ENCODE measurements at places on chromosomes 11 and 22.
A peak's percentile ranks its signal among the peaks of the same experiment; 100 is the strongest.

- DNase-seq, result no peak
Measured at GRCh38 chr11:112178428-112178827, 3.1 kb downstream of the BCO2 start.

GRCh38 chr11:95419915-95420314 is 188.9 kb upstream of the SESN3 start:
- DNase-seq, result no peak

DNA sequence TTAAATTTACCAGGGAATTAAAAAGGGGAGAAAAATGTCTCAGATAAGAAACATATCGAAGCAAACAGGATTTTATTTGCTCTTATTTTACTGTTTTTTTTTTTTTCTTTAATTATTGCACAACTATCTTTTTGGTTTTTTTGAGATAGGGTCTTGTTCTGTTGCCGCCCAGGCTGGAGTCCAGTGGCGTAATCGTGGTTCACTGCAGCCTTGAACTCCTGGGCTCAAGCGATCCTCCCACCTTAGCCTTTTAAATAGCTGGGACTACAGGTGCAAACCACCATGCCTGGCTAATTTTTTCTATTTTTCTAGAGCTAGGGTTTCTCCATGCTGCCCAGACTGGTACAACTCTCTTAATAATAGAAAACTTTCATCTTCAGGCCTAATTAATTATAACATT is 32.5 kb downstream of the DRG1 start:
- no peak for DNase-seq

GRCh38 chr11:70551351-70552166 is 153.2 kb downstream of the CTTN start:
- DNase-seq, result no peak

DNA sequence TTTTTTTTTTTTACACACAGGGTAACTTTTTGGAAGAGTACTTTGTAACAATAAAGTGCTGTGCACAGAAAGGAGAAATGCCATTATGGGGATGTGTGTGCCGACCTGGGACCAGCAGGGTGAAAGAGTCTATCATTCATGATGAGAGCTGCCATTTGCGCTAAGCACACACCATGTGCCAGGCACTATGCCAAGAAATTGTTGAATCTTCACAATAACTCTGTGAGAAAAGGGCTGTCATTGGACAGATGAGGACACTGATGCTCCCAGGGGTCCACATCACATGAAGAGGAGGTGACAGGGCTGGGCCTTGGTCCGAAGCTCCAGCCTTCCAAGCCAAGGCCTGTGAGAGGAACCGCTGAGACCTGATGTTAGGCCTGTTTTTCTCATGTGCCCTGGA is 5.6 kb downstream of the DUSP18 start:
- no peak for DNase-seq

DNA sequence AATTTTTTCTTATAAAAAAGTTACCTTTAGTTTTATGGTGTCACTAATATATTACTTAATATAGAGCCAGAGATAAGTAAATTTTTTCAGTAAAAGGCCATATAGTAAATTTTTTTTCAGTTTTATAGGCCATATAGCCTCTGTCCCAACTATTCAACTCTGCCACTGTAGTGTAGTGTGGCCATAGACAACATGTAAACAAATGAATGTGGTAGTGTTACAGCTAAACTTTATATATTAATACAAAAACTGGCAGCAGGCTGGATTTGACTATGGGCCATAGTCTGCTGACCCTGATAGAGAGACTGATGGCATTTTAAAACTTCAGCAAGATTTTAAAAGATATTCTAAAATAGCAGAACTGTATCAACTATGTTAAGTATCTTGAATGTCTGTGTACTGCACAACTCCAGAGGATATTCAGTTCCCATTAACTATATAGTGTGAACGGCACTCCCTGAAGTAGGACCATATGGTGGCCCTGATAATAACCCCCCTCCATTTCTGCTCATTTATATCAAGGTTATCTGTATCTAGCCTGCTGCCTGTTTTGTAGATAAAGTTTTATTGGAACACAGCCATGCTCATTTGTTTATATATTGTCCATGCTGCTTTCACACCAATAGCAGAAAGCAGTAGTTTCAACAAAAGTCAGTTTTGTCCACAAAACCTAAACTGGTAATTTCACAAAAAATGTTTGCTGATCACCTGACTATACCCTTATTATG is 71.6 kb downstream of the PRMT3 start:
- no peak for DNase-seq

DNA sequence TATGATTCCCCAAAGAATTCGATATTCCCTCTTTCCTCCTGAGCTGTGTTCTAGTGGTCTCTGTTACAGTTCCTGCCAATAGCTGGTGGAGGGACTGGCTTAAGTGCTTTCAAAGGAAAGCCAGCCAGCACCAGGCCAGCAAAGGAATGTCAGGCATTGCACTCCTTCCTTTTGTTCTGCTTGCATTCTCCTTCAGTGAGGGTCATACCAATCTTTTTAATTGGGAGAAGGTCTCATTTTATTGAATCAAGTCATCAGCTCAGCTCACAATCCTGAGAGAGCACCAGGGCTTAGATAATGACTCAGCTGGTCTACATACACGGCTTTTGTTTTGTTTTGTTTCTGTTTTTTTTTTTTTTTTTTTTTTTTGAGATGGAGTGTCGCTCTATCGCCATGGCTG is 222.9 kb downstream of the NAV2 start:
- DNase-seq, result no peak

- DNase-seq, result no peak
Measured at GRCh38 chr22:17138513-17138912, 17.4 kb upstream of the TMEM121B start.

GRCh38 chr11:18427240-18427639 is 15.1 kb downstream of the LDHC start:
- no peak for DNase-seq

GRCh38 chr11:74443071-74443864 is 24.1 kb downstream of the KCNE3 start:
- no peak for DNase-seq

GRCh38 chr11:128775468-128775867 is 81.6 kb downstream of the FLI1 start:
- no peak for DNase-seq

- no peak for DNase-seq
Measured at GRCh38 chr11:67248653-67249052, 17.6 kb upstream of the GRK2 start.

DNA sequence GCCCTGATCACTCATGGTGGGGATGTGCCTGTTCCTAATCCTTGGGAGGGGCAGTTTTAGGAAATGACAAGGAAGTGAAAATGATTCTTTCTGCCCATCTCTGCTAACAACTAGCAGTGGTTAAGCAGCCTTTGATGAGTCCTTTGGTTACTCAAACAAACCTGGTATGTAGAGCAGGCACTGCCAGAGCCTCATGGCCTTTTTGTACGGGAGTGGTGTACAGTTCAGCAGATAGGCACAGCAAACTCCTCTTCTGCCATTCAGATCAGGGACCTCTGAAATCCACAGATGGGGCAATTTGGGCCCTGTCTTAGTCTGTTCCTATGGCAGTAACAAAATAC is 66.2 kb downstream of the FZD4 start:
- DNase-seq, result no peak

DNA sequence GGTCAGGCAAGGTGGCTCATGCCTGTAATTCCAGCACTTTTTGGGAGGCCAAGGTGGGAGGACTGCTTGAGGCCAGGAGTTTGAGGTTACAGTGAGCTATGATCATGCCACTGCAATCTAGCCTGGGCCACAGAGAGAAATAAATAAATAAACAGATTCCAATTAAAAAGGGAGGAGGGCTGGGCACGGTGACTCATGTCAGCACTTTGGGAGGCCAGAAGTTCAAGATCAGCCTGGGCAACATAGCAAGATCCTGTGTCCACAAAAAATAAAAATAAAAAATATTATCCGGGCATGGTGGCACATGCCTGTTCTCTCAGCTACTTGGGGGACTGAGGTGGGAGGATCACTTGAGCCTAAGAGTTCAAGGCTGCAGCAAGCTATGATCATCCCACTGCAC is 7.5 kb downstream of the CYB561A3 start:
- DNase-seq, result no peak

DNA sequence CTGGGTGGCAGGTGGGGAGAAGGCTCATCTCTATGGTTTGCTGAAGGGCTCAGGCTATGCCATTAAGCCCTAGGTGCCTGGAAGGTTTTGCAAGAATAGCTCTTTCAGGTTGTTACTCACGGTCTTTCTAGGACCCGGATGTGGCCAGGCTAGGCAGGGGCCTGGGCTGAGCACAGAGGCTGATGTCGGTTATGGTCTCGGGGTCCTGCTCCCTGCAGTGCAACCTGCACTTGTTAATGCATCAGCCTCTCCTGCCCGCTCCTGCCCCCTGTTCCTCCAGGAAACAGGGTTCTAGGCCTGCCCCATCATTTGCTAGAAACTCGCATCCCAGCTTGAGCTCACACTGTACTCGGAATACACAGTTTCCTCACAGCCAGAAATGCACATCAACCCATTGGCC is 79.1 kb upstream of the SLC22A12 start:
- DNase-seq, result no peak

DNA sequence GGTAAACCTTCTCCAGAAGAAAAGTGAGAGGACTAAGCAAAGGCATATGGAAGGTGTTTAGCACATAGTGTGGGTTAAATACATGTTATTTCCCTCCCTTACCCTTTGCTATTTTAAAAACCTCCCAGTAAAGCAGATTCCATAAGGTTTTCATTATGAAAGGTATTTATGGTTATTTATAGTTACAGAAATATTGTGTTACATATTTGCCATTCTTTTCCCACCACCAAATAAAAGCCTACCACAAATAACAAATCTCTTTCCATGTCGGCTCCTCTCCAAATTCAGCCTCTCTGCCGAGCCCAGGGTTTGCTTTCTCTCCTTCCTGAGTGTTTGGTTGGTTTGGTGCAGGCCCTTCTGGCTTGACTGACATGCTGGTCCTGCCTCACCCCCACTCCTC is 64.4 kb downstream of the INSC start:
- DNase-seq, result no peak

DNA sequence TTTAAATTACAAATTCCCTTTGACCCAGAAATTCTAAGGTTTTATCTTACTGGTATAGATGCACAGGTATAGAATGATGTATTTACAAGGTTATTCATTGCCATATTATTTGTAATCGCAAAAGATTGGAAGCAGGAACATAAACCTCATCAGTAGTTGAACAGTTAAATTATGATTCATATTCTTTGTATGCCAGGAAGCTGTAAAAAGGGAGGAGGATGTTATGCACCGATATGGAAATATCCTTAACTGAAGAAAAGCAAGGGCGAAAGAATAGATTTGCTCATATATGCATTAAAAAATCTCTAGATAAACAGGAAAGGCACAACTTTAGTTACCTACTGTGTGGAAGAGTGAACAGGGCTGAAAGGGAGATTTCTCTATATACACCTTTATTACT is 36.7 kb downstream of the PPFIA1 start:
- no peak for DNase-seq

GRCh38 chr11:90134478-90135003 is at the start of gene NAALAD2:
Gene NAALAD2, plus strand, starts transcription at chr11:90134663. Its CDS starts 96 bp downstream, at chr11:90134759.
- no peak for DNase-seq

GRCh38 chr22:24154826-24155225 is 26.5 kb upstream of the SUSD2 start:
- DNase-seq, result no peak

DNA sequence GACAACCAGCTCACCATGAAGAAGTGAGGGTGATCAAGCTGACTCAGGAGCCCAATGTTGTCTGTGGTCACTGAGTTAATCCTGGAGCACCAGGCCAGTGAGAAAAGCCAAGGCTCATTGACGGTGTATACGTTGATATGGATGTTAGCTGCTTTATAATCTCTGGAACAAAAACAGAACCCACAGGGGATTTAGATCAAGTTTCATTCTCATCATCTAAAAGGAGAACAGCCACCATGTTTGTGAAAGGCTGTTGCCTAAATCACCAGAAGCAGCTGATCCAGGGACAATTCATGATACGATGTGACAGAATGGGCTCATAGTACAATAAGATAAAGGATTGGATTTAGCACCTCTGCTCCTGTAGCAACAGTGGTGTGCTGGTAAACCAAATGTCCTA is 68.5 kb downstream of the GDPD4 start:
- DNase-seq, result no peak

DNA sequence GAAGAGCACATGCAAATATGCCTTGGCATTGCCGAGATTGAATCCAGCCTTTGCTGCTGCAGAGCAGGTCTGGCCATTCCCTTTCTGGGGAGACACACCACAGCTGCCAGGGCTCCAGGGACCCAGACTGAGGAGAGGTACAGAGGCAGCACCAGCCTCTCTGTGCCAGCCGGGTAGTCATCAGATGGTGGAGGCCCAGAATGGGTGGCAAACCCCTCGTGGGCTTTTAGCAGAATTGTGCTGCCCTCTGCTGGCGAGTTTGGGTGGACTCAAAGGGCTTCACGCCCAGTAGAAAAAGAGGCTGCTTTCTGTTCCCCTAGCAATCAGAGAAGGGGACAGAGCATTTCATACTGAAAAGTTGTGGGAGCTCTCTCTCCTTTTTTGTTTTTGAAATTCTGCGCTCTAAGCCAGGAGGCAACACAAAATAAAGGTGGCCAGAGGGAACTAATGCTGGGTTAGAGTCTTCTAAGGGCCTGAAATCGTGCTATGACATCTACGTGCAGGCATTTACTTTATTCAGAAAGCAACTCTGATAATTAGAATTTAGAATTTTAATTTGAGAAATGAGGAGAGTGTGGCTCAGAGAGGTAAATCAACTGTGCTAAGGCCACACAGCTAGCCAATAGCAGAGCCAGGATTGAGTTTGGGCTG is 158.8 kb upstream of the NAV2 start:
- DNase-seq, result peak; percentile 36

GRCh38 chr11:69660001-69660500 is 15.1 kb downstream of the LTO1 start:
- DNase-seq, result no peak

- no peak for DNase-seq
Measured at GRCh38 chr11:68987211-68987610, 6.4 kb upstream of the MRGPRD start.

DNA sequence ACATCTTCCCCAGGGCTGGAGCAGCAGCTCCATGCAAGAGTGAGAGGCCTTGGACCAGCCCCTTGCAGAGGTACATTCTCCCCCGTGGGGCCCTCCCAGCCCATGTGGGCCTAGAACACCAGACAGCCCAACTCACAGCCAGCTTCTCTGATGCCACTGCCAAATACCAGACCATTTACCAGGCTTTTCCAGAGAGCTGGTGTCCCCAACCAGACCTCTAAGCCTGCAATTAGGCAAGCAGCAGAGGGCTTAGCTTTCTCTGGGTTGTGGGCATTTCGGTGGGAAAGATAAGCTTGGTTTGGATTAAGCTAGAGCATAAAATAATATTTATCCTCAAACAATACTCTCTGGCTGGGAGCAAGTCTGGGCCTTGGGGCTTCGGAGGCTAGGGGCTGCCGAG is 75.6 kb downstream of the TP53I11 start:
- DNase-seq, result no peak

DNA sequence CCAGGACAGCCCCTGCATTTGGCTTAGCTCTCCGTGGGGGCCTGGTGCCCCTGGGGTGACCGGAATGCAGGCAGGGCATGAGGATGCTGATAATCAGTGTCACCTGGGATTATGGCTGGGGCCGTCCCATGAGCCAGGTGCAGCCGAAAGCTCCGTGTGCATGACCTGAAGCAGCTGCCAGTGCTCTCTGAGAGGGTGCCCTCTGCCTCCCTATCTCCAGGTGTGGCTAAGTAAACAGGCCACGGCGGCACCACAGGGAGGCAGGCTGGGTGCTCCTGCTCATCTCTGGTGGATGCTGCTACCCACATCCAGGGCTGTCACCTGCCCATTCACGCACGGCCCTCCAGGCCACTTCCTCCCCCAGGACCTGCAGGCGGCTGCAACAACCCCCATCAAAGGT is 29.8 kb downstream of the DUSP8 start:
- no peak for DNase-seq

Measured in activated CD8-positive, alpha-beta memory T cell treated with anti-CD3 and anti-CD28 coated beads for 48 hours (primary cell).